Stimulated activated naive CD4-positive, alpha-beta T cell (primary cell): ENCODE measurements at places on chromosomes 5 and 9.

DNA sequence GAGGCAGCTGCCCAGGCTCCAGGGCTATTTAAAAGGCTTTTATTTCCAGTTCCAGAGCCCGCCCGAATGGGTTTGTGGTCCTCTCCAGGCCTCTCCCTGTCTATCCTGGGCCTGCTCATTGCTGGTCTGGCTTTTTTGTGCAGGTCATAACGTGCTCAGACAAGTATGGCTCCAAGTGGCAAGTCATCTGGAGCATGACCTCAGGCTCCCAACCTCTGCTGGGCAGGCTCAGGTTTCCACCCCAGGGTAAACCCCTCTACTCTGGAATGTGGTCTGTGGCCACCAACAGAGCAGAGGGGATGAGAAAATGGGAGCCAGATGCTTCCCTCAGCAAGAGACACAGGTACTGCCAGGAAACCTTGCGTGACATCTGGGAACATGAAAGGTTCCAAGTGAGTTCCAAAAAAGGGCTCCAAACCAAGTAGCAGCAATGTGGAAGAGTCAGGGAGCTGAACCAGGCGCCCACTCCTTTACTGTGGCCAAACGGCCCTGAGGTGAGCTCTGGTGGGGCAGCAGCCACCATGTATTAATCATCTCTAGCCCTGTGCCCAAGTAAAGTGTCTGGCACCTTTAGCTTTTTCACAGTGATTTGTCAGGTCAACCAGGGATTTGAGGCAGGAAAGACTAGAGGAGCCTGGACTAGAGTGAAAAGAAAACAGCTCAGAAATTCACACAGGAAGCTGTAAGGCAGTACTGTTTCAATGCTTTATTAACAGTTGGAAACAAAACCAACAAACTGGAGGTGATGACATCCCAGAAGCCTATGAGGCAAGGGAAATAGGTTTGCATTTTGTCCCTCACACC is 25.7 kb downstream of the PCDHGC5 start:
- DNase-seq = no peak

DNA sequence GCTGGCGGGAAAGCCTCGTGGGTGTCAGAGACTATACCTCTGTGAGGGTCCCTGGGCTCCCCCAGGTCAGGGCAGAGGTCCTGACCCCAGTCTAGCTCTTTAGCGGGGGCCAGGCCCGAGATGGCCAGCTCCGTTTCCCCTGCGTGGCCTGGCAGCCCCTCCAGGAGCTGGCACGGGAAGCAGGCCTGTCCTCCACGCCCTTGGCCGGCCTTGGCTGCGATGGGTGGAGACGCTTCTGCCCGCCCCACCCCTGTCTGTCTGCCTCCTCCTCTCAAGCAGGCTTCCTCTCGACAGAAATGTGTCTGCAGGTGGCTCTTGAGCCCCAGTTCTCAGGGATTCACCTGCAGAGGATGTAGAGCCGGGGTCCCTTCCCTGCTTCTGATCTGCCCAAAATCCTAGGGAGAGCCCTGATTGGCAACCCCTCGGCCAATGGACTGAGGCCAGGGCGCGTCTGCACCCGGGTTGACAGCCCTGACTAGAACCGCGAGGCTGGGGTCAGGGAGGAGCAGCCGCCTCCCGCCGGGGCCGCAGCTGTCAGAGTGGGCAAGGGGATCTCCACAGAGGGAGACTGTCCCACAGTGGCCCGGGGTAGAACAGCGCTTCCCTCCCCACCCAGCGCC is 2.6 kb upstream of the GRIN1 start:
- DNase-seq = no peak

GRCh38 chr9:1031951-1032601 is 18.1 kb upstream of the DMRT2 start:
- DNase-seq = no peak

DNA sequence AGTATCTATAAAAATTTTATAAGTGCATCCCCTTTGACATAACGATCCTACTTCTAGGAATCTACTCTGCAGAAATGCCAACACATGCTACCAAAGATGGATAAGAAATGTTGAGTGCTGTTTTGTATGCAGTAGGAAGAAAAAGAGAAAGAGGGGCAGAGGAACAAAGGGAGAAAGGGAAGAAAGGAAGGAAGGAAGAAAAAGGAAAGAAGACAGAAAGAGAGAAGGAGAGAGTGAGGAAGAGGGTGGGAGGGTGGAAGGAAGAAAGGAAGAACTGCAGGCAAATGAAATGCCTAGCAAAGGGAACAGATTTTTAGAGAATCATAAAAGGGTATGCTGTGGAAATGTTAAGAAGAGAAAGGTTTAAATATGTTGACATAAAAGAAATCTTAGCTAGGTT is 48.5 kb upstream of the ALDOB start:
- no peak for DNase-seq

DNA sequence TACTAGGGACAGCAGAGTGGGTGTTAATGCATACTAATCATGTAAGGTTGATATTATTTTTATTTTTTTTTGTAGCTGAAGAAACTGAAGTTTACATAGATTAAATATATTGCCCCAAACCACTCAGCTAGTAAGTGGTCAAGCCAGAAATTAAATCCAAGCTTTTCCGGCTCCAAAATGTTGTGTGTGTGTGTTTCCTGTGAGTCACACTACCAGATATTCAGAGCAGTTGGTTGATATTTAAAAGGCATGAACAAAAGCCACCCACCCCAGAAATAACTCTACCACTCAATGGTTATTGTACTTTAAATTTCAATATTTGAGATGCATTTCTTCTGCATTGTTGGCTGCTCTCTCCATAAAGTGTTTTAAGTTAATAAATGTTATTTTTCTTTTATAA is 29.5 kb downstream of the KCNN2 start:
- DNase-seq = no peak

- no peak for DNase-seq
Observed at GRCh38 chr9:94643176-94643575, 3.9 kb upstream of the FBP1 start.
